ENCODE measurements at places on chromosomes 2 and 18. TPM values are rescaled to one million over a fixed set of nuclear protein-coding genes. Genes with fewer than 3 reads are reported as not detected.

- no peak for DNase-seq
Observed at GRCh38 chr2:161090411-161090810, 69.8 kb upstream of the TANK start.

GRCh38 chr2:229133155-229133772 lies 137.8 kb downstream of the PID1 start:
- DNase-seq: peak; percentile 16

Gene SLC30A3
- 6.3 TPM for total RNA-seq

GRCh38 chr2:65574993-65575392 lies 142.6 kb upstream of the SPRED2 start:
- peak; percentile 52 for DNase-seq

DNA sequence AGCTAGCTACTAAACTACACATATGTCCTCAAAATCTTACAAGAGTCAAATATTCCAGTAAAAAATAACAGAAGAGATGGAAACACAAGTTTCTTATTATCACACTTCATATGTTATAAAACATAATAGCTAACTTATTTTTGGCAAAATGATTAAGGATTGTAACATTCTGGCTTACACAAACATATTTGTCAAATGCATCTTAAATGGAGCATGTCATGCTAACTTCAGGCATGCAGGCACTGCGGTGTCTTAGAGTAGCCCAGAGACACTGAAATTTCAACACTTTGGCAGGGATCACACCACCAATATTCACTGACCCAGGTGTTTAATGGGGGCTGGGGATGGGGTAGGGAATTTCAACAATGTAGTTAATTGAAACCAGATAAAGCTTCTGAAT lies 51.6 kb downstream of the LDAH start:
- no peak for DNase-seq

Gene FOXI3
- not detected for total RNA-seq

Gene ATP8B1
- 18.2 TPM for total RNA-seq

GRCh38 chr2:147614471-147614870 lies 230.4 kb upstream of the ACVR2A start:
- no peak for DNase-seq

Gene PROKR1
- total RNA-seq: under 0.01 TPM

GRCh38 chr2:215435870-215436704 lies at the start of gene FN1:
FN1 (minus strand) TSS chr2:215436068; CDS start chr2:215435802, 266 bp downstream.
- DNase-seq: peak; percentile 59
